ENCODE measurements at places on chromosomes 2 and 18.

DNA sequence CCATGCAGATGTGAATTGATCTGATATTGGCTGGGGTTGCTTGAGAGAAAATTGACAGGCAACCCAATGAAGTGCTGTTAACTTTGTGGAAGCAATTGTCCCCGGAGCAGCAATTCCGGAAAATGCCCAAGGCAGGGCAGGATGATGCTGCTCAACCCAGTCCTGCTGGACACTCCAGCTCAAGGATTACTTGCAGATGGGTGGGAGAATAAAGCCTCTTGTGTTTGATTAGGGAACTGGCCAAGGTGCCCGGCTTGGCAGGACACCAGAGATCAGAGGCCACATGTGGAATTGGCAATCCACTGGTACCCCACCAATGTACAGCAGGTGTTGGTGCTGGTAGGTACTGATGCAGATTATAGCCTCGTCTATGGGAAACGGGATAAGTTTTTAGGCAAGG lies 12.3 kb upstream of the C2orf42 start:
- DNase-seq, result no peak

DNA sequence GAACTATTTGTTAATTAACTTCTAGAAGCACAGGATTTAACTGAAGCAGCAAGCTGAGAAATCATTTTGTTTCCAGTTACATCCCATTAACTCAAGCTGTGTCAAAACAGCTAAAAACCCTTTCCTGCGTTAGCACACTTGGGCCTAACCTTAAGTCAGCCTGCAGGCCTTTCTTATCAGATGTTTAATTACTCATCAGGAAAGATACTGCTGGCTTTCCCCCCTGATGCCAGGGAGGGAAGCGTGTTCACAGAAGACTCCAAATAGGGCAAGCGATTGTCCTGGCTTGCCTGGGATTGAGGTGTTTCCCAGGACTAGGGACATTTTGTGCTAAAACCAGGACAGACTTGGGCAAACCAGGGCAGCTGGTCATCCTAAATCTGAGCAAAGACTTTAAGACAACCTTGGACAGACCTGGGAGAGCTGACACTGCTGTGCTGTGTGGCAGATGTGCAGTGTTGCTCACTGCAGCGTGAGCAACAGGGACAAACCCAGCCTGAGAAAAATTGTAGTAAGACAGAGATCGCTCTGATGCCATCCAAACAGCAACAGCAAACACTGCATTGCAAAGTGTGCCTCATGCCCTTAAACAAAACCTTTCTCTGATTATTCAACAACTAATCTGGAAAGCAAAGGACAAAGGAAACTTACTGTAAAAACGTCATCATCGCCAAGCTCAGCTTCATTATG lies 100.9 kb downstream of the SPRED2 start:
- DNase-seq, result no peak

- DNase-seq, result peak; percentile 85
These were observed 242.6 kb downstream of the PHLPP1 start for GRCh38 chr18:62957885-62958472.

GRCh38 chr2:1394709-1395408 lies 18.4 kb upstream of the TPO start:
- no peak for DNase-seq

- no peak for DNase-seq
These were observed at the start of gene ERBB4 for GRCh38 chr2:212538305-212539071. Gene ERBB4, minus strand, starts transcription at chr2:212538802. Its CDS starts 272 bp downstream, at chr2:212538530.

DNA sequence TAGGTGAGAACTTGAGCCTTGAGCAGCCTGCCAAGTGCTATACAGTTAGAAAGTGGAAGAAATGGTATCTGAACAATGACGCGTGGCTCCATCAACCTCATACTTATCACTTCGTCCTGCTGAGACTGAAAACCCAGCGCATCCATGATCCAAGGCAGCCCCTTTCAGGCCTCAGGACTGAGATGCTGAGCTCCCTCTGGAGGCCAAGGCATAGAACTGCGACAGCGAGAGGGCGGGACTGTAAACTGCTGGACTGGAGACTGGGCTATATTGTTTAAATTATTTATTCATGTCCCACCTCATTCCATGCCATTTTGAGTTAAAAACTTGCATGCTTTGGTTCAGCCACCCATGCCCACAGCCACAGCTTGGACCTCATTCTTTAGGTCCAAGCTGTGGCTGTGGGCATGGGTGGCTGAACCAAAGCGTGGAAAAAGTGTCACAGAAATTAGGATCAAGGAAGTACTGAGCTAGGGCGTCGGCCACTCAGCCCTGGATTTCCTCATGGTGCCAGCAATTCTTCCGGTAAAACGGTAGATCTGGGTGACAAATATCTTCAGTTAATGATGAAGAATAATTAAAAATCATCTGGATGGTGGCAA lies 195.5 kb downstream of the L3MBTL4 start:
- peak; percentile 56 for DNase-seq

GRCh38 chr2:42569116-42569711 lies 782 bp downstream of the MTA3 start:
- DNase-seq, result peak; percentile 35

GRCh38 chr18:39667905-39668304 lies 2102.3 kb upstream of the CELF4 start:
- no peak for DNase-seq

GRCh38 chr2:232336241-232336736 lies 42.3 kb upstream of the ALPP start:
- no peak for DNase-seq

DNA sequence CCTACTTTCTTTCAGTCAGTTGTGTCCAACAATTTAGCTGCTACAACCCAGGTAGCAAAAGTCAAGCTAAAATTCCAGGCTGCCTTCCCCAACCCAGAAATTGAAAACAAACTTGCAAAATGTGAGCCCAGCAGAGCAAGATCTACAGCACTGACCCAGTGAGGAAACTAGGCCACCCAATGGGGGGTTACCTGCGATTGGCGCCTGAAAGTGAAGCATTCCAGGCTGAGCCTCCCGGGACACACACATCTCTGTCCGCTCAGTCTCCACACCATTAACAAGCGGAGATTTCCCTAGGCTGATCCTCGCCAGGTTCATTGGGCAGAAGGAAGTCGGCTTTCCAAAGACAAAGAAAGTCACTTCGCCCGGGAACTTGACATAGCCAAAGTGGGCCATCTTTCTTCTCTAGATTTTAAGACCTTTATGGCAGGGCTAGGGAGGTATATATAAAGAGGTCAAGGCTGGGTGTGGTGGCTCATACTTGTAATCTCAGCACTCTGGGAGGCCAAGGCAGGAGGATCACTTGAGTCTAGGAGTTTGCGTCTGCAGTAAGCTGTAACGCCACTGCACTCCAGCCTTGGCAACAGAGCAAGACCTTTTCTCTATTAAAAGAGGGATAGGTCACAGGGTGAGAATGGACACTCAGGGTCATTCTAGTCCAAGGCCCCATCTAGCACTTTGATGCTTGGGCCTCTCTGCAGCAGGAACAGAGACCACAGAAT lies 53.6 kb downstream of the TTC32 start:
- no peak for DNase-seq

DNA sequence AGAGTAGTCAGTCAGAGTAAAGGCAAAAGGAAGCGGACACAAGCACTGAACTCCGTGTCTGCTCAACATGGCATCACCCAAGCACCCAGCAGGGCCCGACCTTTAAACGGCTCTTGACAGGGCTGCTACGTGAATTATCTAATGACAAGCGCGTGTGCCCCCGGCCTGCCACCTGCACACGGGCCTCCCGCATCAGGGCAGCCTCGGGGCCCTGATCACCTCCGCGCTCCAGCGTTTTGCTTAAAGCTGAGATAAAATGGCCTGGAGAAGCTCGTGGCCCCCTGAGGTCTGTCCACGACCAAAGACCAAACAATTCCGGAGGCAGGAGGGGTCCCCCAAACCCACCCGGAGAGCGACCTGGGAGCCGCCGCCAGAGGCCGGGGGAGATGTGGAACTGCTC lies 376 bp downstream of the NDUFA10 start:
- peak; percentile 26 for DNase-seq

DNA sequence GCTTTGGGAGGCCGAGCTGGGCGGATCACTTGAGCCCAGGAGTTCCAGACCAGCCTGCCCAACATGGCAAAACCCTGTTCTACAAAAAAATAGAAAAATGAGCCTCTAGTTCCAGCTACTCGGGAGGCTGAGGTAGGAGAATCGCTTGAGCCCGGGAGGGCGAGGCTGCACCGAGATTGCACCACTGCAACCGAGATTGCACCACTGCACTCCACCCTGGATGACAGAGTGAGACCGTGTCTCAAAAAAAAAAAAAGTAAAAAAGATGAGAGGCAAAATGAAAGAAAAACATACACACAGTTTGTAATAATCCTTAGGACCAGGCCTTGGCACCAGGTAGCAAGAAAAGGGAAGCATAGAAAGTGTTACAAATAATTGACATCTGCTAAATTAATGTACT lies 22.0 kb downstream of the RBM43 start:
- peak; percentile 26 for DNase-seq

DNA sequence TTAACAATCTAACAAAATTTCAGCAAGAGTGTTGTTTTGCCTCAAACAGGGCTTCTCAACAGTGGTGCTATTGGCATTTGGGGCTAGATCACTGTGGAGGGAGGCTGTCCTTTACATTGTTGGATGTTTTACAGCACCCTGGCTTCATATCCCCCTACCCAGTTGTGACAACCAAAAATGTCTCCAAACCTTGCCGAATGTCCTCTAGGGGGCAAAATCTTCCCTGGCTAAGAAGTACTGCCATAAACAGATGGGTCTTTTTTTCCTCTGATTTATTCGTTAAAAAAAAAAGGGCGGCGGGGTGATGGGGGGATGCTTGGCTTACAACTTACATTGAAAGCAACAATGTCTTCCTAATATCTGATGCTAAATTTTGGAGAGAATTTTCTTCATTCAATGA lies 207.6 kb upstream of the CCDC150 start:
- peak; percentile 65 for DNase-seq

DNA sequence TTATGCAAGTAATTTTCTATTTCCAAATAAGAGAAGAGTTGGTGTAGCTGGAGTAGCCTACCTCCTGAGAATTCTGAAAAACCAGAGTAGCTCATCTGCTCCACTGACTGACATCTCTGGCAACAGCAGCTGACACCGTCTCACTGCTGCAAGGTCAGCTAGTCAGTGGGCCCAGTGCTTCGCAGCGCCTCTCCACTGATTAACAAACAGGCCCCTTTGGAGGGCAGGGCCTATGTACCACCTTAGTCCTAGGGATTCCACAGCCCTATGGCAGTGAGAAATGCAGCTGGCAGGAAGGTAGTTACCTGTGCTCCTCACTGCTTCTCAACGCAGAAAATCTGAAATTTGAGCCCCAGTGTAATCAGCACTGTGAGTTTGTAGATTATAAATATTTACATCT lies 97.5 kb downstream of the DLGAP1 start:
- DNase-seq, result no peak

DNA sequence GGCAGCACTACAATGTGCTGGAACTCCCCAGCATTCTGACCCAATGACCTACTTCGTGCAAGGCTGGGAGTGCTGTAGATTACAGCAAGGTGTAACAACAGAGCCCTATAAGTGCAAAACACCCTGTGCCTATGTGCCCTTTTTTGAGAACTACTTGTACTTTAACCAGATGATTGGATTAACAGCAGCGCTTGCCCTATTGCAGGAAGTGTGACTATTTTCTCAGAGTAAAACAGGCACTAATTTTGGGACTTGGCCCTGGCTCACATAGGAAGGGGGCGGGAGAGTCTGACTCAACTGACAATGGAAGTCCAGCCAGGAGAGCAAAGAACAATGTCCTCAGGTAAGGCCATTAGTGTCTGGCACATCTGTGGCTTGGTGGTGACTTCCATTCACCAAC lies 35.6 kb upstream of the RNF125 start:
- no peak for DNase-seq

DNA sequence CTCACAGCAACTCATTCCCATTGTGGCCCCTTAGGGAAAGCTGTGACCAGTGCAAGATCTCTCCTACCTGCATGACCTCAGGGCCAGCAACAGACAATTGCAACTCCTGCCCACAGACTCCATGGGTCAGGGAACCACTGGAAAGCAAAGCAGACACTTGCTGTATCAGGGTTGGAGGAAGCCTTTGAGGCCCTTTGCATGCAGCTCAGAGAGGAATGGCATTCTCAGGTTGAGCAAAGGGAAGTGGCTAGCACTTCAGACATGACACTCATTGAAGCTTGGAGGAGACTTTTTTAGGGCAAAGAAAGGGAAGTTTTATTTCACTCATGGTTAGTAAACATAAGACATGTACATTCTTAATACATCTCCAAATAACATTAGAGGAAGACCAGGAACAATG lies 22.1 kb downstream of the IL1F10 start:
- no peak for DNase-seq

DNA sequence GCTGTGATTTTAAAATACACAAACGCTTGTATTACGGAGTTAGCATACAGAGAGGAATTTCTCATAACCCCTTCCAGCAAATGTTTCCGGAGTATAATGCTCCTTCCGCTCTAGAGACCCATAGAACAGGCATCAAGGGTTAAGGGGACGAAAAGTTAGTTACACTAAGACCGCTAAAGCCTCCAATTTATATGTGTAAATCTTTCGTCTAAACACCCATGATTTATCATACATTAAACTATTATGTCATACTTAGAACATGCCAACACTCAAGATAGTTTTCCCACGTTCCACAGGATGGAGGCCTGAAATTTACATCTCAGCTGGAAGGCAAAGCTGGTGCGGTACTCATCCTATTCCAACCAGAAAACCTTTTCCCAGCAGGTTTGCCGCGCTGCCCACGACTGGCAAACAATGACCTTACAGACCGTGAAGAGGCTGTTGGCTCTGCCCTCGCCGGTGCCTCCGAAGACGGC lies 650 bp downstream of the ORMDL1 start:
- DNase-seq, result peak; percentile 77

DNA sequence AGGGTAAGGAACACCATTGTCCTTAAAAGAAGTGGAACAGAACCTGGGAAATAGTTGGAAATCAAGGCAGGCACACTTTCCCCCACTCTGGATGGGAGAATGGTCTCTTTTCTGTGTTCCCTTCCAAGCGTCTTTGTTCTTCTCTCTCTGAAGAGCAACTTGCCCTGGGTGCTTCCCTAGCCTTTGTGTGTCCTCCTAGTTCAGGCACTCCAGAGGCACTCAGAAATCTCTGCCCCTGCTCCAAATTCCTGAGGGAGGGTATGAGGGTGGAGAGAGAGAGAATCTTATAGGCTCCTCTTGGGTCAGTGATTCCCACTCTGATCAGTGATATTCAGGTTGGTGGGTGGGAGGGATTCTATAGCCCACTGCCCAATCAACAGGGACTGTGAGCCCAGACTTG lies 8.8 kb upstream of the SIX2 start:
- no peak for DNase-seq

GRCh38 chr2:132540166-132540565 lies 123.6 kb downstream of the GPR39 start:
- DNase-seq, result no peak

DNA sequence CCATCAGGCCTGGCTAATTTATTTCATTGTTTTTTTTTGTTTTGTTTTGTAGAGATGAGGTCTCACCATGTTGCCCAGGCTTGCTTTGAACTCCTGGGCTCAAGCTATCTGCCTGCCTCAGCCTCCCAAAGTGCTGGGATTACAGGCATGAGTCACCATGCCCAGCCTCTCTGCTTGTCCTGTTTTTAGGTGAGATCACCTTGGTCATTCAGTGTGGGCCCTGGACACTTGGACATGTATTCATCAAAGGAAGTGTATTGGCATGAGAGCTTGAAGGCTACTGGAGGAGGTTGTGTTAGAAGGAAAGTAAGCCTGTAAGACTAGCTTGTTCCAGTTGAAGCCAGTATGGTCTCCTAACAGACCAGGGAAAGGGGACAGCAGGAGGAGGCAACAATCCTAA lies 229.2 kb upstream of the RGPD4 start:
- no peak for DNase-seq

All from OCI-M1 (cell line).